NCI-H748 treated with DMSO at 0.1 percent for 48 hours (cell line): ENCODE measurements at places on chromosomes 4 and X.

DNA sequence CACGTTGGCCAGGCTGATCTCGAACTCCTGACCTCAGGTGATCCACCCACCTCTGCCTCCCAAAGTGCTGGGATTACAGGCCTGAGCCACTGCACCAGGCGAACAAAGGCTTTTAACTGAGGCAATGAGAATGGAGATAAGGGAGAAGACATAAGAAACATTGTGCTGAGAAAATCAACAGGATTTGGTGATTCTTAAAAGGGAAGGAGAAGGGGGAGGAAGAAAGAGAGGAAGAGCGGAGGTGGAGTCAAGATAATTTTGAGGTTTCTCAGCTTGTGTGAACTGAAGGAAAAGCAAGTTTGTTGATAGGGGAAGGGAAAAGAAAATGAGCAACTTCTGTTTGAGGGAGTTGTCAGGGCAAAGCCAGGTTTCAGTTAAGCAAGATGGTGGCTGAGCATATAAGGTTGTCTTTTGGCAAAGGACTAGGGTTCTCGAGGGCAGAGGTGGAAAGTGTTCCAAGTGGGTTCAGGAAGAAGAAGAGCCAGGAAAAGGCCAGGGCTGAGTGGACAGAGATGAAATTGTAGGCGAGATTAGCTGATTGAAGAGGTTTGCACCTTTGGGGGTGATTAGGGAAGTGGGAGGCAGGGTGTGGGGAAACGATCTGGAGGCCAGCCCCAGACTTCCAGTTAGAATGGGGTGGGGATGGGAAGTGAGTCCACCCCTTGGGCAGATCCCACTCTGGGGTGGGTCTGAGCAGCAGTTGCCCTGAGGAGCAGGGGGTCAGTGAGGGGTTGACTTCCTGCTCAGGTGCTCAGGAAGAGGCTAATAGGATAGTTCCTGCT lies 7.8 kb downstream of the DOCK11 start:
- DNase-seq = no peak

- no peak for DNase-seq
Observed at GRCh38 chr4:153450544-153450917, 15.6 kb upstream of the TMEM131L start.

- no peak for DNase-seq
Observed at GRCh38 chr4:73704314-73705055, 35.9 kb upstream of the CXCL8 start.

- DNase-seq = peak; percentile 81
Observed at GRCh38 chrX:131746491-131746968, 202.7 kb downstream of the OR13H1 start.

GRCh38 chr4:61911313-61911756 lies 711.2 kb downstream of the ADGRL3 start:
- DNase-seq = no peak

DNA sequence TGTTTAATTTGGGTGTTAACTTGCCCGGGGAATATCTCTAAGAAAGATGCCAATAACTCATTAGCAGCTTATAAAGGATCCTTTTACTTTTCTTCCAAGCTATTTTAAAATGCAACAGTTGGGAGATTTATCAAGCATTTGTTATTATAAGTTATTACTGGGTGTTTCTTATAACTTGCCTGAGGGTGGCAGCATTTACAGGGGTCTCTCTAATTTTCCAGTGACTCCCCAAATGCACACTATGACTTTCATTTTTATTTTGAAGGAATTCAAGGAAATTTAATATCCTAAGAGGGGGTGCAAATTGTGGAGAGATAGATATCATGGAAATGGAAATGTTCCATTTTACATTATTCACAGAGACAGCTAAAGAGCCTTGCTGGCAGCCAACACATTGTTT lies 138.0 kb downstream of the PDGFRA start:
- no peak for DNase-seq

DNA sequence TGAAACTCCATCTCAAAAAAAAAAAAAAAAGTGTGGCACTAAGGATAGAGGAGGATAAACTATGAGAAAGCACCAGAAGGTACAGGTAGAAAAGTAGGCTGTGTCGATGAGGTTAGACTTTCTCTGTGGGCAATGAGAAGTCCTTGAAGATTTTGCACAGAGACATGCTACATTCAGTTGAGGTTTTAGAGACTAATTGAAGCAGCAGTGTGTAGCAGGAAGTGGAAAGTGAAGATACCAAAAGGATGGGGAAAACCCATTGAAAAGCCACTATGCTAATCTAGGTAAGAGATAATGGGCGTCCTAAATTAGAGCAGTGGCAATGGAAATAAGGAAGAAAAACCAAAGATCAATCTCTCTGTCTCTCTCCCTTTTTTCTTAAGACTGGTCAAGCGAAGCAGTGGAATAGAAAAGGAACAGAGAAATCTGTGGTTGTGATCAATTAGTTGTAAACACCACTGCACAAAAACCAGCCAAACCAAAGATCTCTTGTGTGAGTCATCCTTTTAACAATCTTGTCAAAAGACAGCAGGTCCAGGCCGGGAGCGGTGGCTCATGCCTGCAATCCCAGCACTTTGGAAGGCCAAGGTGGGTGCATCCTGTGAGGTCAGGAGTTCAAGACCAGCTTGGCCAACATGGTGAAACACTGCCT lies 3.5 kb downstream of the SPINK2 start:
- DNase-seq = no peak

DNA sequence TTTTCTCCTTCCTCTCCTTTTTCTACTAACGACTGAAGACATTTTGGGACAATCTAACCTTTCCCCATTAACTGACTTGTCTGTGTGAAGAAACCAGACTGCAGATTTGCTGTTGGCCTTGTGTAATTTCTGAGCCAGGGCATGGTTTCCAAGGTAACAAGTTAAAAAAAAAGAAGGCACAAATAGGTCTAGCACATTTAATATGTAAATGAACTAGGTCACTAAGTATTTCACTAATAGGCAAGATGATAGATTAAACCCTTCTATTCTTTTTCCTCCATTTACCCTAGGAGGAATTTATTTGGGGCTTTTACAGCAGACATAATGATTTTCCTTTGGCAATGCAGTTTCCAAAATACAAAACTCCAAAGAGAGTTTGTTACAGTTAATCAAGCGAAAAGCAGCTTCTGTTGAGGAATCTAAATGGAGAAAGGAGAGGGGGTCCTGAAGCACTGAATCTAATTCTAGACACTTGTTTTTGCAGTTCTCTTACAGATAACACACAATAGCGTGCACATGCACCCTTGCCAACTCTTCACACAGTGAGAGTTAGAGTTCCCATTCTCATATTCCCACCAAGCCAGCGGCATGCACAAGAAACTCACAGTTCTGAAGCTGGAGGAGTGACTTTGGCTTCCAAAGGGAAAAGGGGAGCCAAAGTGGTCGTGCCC lies 72.0 kb downstream of the TSPAN5 start:
- DNase-seq = no peak

GRCh38 chrX:41921492-41922430 lies 1.6 kb downstream of the CASK start:
- DNase-seq = peak; percentile 39

DNA sequence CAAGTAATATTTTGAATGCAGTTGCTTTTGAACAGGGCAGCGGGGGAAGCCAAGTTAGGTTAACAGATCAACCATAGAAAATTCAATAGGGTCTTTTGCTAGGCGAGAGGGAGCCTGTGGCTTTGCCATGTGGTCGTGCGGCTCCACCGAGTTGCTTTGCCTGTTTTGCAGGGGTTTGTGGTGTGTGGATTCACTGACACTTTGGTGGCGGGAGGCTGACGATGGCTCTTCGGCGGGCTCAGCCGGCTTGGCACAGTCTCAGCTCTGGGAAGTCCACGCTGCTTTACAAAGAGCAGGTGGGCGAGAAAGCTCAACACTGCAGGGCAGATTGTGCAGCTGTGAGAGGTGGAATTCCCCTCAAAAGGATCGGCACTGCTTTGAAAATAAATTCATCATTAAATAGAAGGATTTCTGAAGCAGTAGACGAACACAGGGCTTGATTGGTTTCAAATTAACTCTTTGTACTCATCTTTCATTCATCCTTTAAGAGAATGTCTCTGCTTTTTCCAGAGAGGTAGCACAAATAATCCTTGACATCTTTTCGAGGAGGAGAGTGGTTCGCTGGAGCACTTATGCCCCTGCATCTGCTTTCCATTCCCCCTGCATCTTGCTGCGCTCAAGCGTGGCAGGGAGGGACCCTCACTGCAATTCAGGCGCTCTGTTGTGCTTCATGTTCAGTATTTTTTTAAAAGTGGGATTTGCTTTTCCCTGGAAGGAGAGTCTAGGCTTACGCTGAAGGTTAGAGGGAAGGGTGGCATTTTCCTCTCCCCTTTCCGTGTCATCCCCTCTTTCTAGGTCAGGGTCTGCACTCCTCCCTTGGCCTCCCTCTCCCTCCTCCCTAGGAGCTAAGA lies 201.8 kb upstream of the LEF1 start:
- DNase-seq = no peak

DNA sequence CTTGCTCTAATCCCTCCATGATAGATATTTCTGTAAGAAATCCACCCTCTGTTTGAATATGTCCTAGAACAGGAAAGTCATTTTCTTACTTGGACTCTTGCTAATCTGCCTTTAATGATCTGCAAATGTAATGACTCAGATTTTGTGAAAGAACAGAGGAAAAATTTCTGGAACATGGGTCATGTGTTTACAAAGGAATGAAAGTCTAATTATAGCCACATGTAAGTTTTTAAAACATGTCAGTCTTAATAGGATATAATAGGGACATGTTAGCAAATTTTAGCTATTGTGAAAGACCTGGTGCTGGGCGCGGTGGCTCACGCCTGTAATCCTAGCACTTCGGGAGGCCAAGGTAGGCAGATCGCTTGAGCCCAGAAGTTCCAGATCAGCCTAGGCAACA lies 47.6 kb downstream of the GRK4 start:
- no peak for DNase-seq

GRCh38 chr4:170005472-170005871 lies 20.7 kb downstream of the MFAP3L start:
- no peak for DNase-seq

DNA sequence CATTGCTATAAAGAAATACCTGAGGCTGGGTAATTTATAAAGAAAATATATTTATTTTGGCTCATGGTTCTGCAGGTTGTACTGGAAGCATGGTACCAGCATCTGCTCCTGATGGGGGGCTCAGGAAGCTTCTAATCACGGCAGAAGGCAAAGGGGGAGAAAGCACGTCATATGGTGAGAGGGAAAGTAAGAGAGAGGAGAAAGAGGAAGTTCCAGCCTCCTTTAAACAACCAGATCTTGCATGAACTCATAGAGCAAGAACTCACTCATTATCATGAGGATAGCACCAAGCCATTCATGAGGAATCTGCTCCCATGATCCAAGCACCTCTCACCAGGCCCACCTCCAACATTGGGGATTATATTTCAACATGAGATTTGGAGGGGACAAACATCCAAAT lies 125.0 kb upstream of the GRPR start:
- DNase-seq = no peak

DNA sequence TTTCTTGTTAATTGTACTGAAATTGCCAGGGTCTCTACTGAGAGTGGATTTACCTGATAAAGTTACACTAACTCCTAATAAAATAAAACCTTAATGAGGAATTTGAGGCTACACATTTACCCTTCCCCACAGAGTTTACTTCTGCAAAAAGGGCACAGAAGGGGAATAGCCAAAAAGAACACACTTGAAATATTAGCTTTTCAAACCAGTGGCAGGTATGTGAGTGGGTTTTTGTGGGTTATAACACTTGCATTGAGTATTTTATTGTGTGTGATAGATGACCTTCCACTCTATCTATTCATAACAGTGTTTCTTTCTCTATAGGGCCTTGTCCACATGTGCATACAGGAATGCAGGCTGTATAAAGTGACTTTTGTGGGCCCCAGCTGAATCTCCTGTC lies 5.0 kb upstream of the GPR174 start:
- DNase-seq = no peak

GRCh38 chr4:108272986-108273385 lies 104.3 kb upstream of the LEF1 start:
- DNase-seq = no peak

- no peak for DNase-seq
Observed at GRCh38 chr4:7822877-7823276, 116.8 kb downstream of the AFAP1 start.

- peak; percentile 5 for DNase-seq
Observed at GRCh38 chr4:107736924-107737448, 17.0 kb upstream of the PAPSS1 start.

DNA sequence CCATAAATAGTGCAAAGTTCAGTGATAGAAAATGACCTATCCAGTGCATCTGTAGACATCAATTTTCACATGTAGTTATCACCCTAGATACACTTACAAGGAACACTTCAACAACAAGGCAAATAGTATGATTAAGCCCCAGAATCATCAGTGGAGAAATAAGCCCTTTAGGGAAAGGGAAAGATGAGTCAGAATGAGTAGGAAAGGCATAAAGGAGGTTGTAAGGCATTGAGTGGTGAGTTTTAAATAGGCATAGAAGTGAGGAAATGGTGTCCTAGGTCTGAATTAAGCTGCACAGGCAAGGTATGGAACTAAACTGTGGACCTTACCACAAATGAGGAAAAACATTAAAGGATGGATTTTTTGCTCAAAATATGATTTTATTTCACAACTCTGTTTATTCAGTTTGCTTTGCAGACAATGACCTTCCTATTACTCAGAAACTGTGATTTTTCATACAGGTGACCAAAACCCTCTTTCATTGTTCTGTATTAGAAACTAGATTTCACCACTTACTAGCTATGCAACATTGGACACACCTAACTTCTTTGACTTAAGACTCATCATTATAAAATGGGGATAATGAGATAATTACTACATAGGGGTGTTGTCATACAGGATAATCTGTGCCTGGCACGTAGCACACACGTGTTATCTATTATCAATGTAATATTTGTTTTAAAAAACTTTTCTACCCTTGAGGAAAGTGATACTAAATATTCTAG lies 57.0 kb upstream of the MAP9 start:
- DNase-seq = no peak

DNA sequence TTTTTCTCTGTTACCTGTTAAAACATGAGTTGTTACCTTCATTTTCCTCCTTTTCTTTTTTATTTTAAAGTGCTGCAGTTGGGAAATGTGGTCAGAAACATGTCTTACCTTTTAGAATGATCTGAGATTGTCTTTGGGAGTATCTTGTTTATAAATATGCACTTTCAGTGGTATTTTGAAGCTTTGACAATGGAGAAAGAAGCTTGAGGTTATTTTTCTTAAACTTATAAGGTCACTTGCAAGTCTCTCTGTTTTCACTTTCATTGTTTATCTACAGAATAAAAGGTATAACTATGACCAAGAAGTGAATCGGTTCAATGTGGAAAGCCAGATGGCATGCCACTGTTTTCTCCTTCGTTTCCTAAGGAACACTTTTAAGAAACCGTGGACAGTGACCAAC lies 167.5 kb upstream of the SLC7A11 start:
- no peak for DNase-seq

GRCh38 chr4:119328695-119329094 lies 6.8 kb upstream of the FABP2 start:
- DNase-seq = no peak

DNA sequence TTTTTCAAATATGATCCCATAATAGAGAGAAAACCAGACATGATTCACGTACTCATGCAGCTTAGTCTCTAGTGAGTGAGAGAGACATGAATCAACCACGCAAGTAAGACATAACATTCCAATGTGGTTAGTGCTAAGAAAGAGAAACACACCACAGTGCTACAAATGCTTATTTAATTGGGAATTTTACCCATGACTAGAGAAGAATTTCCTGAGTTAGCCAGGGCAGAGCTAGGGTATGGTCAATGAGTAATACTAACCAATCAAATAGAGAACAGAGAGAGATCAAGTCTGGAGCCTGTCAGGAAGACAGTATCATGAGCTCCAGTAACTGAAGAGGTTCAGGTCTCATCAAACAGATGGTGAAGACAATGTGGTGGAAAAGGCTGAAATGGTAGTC lies 495.2 kb downstream of the PDGFC start:
- no peak for DNase-seq

- DNase-seq = no peak
Observed at GRCh38 chr4:70110917-70111316, 43.1 kb upstream of the PRR27 start.
